ENCODE measurements at places on chromosomes 16 and 17.

GRCh38 chr16:51236583-51236982 lies 85.5 kb upstream of the SALL1 start:
- no peak for DNase-seq

GRCh38 chr17:61305024-61305423 lies 94.6 kb upstream of the TBX2 start:
- no peak for DNase-seq

DNA sequence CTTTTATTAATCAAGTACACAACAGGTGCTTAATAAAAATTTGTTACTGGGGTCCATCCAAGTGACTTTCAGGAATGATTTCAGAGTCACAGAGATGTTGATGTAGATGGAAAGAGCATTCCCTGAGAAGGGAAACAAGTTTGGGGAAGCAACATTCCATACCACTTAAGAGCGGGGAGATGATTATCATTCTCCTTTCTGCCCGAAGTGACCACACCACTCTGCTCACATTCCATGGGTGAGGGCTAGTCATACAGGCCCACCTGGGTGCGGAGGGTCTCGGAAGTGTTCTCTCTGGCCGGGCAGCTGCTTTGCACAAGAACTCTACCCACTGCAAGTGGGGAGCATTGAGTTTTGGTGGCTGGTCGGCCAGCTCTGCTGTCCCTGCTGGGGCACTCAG lies 231.4 kb downstream of the SNX29 start:
- DNase-seq, result no peak

DNA sequence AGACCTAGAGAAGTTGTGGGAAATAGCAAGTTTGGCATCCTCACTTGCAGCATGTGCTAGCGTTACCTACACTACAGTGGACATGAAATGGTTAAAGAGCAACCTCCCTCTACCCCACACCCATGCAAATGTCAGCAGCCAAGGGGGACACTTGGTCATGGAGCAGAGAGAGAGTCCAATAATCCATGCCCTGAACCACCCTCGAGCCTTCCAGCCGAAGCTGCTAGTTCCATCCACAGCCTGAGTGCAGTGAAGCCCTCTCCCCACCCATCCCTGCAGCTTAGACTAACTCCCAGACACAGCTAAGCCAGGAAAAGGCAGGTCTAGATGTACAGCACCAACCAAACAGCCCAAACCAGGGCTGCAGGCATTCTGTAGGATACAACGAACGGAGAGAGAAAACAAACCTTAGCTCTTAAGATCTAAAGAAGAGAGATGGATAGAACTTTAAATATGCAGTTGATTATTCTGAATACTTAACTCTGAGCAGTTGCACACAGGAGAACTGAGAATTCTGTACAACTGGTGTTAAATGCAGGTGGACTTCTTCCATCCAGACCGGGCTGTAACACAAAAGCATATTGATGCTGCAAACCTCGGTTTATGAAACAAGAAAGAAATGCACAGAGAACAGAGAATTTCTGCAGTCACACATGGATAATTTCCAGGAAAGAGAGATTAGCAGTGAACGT lies 93.8 kb downstream of the SALL1 start:
- no peak for DNase-seq

DNA sequence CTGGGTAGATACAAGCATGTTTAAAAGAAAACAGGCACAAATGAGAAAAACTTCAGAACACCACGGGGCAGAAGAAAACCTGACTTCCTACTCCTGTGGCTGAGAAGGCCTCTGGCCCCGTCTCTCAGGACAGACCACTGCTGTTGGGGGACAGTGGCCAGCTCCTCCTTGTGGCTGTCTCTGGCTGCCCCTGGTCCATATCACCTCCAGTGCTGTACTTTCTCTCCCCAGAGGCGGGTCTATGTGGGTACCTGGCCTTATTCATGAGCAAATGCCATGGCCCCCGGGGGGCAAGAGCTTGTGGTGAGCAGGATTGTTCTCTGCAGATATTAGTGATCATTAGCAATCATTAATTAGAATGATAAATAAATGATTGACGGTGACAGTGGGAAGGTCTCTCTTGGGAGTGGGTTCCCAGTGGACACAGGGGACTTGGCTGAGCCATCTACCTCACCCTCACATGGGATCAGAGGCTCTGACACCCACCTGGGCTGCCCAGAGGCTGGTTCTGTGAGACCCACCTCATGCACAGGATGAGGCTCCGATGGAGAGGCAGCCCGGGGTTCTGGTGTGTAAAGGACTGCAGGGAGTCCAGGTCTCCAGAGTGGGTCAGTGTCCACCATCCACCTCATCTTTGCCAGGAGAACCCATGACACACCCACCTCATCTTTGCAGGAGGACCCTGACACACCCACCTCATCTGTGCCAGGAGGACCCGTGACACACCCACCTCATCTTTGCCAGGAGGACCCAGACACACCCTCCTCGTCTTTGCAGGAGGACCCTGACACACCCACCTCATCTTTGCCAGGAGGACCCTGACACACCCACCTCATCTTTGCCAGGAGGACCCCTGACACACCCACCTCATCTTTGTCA lies 30.6 kb upstream of the CBFA2T3 start:
- DNase-seq, result no peak

DNA sequence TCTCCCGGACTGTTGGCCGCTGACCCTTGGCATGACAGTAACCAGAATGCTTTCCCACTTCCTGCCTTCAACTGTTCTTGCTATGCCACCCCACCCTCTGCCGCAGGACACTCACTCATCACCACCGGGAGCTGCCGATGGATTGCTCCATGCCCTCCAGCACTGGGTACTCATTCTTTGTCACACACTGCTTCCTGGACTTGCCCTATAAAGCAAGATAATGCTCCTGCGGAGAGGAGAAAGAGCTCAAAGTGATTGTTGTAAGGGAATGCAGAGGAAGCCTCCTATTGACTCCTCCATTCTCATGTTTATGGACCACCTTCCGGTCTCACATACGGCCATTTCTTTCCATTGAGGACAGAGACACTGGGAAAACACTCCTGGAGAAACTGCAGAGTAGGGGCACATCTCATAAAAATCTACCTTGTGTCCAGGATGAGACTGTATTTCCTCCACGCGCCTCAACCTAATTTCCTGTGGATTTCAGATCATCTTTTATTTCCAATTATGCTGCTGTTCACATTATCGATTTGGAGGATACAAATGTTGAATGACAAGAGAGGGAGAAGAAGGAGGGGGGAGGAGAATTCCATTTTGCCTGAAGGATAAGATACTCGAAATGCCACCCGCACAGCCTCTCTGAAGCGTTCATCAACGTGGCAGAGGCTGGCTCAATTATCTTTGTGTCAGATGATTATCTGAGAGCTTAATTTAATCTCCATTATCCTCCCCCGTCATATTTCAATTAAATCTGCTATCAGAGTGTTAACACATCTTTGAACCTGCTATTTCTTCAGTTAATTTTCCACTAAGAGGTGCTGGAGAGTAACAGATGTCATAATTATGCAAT lies 486.1 kb upstream of the SALL1 start:
- DNase-seq, result no peak

- DNase-seq, result no peak
Measured at GRCh38 chr16:3157229-3158025, 22.6 kb downstream of the ZNF213 start.

- DNase-seq, result no peak
Measured at GRCh38 chr17:58312021-58312630, 16.5 kb downstream of the TSPOAP1 start.

GRCh38 chr17:40539711-40540411 lies 25.4 kb downstream of the CCR7 start:
- DNase-seq, result no peak

DNA sequence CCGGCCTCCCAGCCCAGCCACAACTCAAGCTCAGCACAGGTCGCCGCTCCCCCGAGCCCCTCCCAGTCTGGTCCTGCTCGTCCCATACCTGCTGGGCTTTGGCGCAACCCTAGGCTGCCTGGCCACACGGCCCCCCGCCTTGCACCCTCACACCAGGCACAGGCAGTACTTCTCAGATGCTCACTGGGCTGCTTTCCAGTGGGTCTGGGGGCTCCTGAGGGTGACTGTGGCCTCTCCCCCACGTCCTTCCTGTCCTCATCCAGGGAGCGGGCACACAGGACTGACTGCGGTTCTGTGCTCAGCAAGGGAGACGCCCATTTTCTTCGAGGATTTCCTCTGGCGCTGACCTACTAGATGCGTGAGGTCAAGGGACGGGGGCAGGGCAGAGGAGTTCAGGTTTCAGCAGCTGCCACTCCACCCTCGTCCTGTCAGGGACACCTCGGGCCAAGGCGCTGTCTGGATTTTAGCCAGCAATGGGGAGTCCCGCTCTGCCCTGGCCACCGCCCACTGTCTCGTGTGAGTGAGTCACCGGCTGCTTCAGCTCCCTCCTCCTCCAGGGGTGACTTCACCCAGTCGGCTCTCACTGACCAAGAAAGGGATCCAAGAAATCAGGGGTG lies 115.8 kb downstream of the NPIPB11 start:
- no peak for DNase-seq

- DNase-seq, result no peak
Measured at GRCh38 chr17:4125552-4125951, 17.3 kb downstream of the ZZEF1 start.

DNA sequence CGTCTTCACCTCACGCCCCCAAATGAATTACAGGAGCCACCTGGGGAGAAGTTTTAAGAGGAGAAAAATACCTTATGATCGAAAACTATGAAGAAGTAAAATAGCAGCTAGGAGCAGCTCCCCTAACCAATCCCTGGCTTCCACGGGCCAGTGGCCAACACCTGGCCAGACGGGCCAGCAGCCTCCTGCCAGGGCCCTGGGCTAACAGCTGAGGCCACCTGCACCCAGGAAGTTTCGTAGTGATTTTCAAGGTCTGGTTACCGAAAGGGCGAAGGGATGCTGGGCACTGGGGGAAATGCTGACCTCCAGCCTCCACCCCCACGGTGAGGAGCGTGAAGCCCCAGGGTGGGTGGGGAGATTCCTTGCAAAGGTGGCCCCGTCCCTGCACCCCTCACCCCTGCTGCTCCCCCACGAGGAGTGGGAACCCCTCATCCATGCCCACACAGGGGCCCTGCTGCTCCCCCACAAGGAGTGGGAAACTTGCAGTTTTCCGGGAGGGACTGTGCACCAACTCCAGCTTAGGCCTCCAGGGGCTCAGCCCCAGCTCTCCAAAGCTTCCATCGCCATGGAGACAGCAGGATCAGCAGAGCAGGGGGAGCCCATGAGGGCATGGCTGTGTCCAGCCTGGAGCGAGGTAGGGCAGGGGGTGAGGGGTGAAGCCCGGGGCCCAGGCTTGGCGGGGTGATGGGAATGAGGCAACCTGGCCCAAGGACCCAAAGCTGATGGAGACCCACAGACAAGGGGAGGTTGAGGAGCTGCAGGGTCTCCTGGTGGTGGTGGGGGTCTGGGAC lies 31.9 kb upstream of the ACSF3 start:
- DNase-seq, result no peak

GRCh38 chr17:80446645-80447405 lies 29.6 kb downstream of the NPTX1 start:
- DNase-seq, result no peak

DNA sequence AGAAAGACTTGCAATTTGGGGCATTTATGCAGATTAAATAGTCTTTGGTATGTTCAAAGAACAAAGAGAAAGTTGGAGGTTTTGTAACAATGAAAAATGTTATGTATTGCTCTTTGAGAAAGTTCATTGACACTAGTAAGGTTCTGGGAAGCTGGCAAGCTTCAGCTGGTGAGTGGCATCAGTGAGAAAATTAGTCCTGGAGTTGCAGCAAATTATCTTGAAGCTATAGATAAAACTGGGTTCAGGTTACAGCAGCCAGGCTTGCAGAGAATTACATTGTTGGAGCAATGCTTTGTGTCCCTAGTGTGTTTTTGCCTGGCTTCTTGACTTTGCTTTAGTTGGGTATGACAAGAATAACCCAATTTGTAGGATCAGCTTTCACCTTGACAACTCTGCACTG lies 221.2 kb downstream of the CDH13 start:
- DNase-seq, result no peak

- DNase-seq, result no peak
Measured at GRCh38 chr17:19415806-19416775, 5.1 kb downstream of the RNF112 start.

GRCh38 chr17:42135151-42135550 lies 12.5 kb downstream of the HSPB9 start:
- DNase-seq, result no peak

- DNase-seq, result no peak
Measured at GRCh38 chr17:45908935-45909334, 14.6 kb downstream of the MAPT start.

- no peak for DNase-seq
Measured at GRCh38 chr17:62808576-62808970, 459 bp upstream of the MARCHF10 start.

- DNase-seq, result no peak
Measured at GRCh38 chr17:64250233-64250835, 12.7 kb downstream of the TEX2 start.

DNA sequence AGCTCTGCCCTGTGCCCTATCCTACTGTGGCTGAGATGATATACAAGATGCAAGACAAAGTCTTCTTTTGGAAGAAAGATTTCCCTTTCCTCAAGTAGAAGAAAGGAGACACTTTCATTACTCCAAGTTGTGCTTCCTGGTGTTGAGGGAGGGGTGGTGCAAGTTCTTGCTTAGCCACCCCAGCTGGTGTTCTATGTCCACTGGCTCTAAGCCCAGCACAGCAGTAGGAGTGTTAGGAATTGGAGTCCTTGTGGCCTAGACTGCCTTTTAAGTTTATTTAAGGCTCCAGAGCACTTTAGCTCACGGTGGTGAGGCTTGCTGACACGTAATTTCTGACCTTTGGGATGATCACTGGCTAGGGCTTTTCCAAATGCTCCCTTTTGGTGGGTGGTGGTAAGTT lies 109.7 kb downstream of the KIF2B start:
- no peak for DNase-seq

DNA sequence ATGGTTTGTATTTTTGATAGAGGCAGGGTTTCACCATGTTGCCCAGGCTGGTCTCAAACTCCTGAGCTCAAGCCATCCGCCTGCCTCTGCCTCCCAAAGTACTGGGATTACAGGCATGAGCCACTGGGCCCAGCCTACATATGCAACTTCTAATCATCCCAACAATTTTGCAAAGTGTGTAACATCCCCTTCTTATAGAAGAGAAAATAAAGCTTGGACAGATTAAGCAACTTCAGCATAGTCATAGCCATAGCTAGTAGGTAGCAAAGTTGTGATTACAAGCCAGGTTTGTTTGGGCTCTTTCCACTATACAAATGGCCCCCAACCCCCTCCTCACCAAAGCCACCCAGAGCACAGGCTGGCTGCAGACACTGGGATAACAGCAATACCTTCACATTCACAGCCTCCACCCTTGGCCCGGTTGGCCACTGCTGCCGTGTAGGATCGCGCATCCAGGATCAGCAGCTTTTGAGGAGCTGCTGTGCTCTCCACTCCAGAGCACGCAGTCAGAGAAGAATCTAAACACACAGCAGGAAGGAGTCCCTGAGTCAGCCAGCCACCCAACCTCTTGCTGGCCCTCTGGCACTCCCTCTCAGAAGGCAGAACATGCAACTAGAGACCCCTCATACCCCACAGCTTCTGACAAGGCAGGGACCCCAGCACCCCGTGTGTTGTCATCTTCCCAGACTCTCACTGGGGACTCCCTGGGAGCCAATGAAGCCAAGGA lies 7.9 kb downstream of the MTMR4 start:
- no peak for DNase-seq

GRCh38 chr17:30389756-30390300 lies 11.1 kb downstream of the CPD start:
- no peak for DNase-seq

GRCh38 chr17:1031711-1032110 lies 34.8 kb downstream of the TIMM22 start:
- DNase-seq, result no peak

Measured in NCI-H1048 (cell line).